ENCODE measurements at places on chromosomes 4 and X. TPM values are rescaled to one million over a fixed set of nuclear protein-coding genes. Genes with fewer than 3 reads are reported as not detected.

The AKAP14 gene
- total RNA-seq: not detected

The FATE1 gene
- total RNA-seq: not detected

The SPANXA2 gene
- not detected for total RNA-seq

The GYPA gene
- total RNA-seq: not detected

The ARHGEF38 gene
- not detected for total RNA-seq

The CLOCK gene
- total RNA-seq: 15.1 TPM

The SLC10A4 gene
- not detected for total RNA-seq

The ATP11C gene
- total RNA-seq: 14.4 TPM

The PAGE5 gene
- total RNA-seq: 0.94 TPM

The NRK gene
- not detected for total RNA-seq

The GUCY1A1 gene
- 14.1 TPM for total RNA-seq

The STK26 gene
- total RNA-seq: 34.3 TPM

The ASB11 gene
- not detected for total RNA-seq

The FGD1 gene
- 0.05 TPM for total RNA-seq

The HPGDS gene
- total RNA-seq: 0.37 TPM

The SYP gene
- total RNA-seq: 0.60 TPM

The ZFP92 gene
- 0.50 TPM for total RNA-seq

The RAB33B gene
- total RNA-seq: 20.1 TPM

The MAGED2 gene
- total RNA-seq: 66.6 TPM

The MAD2L1 gene
- total RNA-seq: 6.5 TPM

The TCEANC gene
- total RNA-seq: 8.8 TPM

The RIBC1 gene
- 1.5 TPM for total RNA-seq

The ELF4 gene
- total RNA-seq: 28.4 TPM

The ENPEP gene
- not detected for total RNA-seq

The DNAAF6 gene
- not detected for total RNA-seq

The PARM1 gene
- total RNA-seq: 0.13 TPM

The ANKRD50 gene
- total RNA-seq: 0.17 TPM

The KLHL13 gene
- 0.96 TPM for total RNA-seq

The SMIM43 gene
- total RNA-seq: not detected

The GPC4 gene
- total RNA-seq: not detected

The DAPP1 gene
- total RNA-seq: 50.4 TPM

The RUFY3 gene
- total RNA-seq: 33.0 TPM

The UPF3B gene
- 7.7 TPM for total RNA-seq

The IQSEC2 gene
- total RNA-seq: 1.9 TPM

The MAGEB10 gene
- total RNA-seq: not detected

The MAP3K15 gene
- total RNA-seq: 0.16 TPM

The PASD1 gene
- not detected for total RNA-seq

The IL2RG gene
- 347 TPM for total RNA-seq

The RHOXF1 gene
- 0.90 TPM for total RNA-seq

The ATP8A1 gene
- 59.2 TPM for total RNA-seq

The SULT1E1 gene
- total RNA-seq: not detected

The TMPRSS11A gene
- not detected for total RNA-seq

The MTTP gene
- not detected for total RNA-seq

The GPR173 gene
- not detected for total RNA-seq

The SRPX gene
- not detected for total RNA-seq

The NWD2 gene
- total RNA-seq: not detected

The RAB39B gene
- 6.5 TPM for total RNA-seq

Measured in T-helper 17 cell (primary cell).